Activated T-cell treated with anti-CD3 and anti-CD28 coated beads for 48 hours (primary cell): ENCODE measurements at places on chromosomes 5 and 9.

DNA sequence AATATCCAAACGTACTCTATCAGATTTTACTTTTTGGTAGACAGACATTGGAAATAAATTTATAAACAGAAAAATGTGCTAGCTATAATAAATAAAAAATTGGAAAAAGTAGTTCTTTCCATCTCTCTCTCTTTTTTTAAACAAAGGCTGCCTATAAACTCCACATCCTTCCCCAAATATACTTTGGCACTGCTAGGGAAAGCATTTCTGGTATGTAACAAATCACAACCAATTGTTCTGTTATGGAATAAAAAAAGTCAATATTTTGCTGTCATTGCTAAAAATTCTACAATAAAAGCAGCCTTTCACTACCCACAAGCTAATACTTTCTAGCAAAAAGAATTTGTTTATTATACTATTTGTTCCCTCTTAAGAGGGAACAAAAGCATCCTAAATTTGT lies 169.2 kb upstream of the TARS1 start:
- no peak for DNase-seq

- DNase-seq, result no peak
These were observed 12.1 kb upstream of the LAMC3 start for GRCh38 chr9:130996676-130997394.

- DNase-seq, result no peak
These were observed 19.5 kb upstream of the DUSP1 start for GRCh38 chr5:172790496-172790889.

DNA sequence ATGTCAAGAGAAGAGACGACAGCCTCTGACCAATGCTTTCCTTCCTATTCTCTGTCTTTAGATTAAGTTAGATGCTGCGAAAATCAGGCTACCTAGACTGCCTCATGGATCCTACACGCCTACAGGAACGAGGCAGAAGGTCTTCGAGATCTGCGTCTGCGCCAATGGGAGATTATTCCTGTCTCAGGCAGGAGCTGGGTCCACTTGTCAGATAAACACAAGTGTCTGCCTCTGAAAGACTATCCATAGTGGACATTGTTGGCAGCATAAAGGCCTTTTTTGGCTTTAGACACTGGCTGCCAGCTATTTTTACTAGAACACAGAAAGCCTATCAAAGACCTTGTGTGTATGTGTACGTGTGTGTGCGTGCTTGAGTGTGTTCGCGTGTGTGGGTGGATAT lies 90.9 kb upstream of the PPP1R2B start:
- no peak for DNase-seq

- no peak for DNase-seq
These were observed 4.9 kb upstream of the LHX2 start for GRCh38 chr9:124006448-124007361.

DNA sequence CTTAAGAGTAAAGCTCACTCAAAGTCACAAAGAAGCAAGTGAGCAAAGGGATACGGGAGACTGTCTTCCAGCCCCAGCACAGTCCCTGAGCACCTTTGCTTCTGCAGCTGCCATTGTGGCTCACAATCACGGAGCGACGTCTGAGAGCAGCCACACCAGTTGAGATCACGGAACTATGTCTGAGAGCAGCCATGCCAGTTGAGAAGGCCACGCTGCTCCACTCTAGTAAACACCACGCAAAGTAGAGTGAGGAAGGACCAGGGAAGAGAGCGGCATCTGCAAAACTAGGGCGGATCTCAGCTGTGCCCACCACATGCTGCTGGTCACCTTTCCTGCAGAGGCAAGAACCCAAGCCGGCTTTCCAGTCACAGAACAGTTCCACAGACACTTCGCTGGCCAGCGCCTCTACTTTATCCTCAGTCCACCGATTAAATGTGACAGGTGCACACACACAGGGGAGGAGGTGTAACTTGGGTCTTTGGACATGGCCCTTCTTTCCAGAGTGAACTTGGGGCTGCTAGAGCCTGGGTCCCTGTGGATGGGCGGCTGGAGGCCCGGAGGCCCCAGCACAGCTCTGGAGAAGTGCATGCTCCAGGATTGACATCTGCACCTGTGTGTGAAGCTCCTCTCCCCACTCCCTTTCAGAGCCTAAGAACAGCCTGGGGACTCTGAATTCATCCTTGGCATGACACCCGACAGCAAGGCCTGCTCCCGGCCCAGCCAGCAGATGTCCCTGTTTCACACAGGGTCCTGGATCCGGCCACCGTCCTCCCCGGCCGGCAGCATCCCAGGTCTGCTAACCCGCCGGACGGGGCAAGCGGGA lies 324.9 kb upstream of the IRX4 start:
- DNase-seq, result no peak

DNA sequence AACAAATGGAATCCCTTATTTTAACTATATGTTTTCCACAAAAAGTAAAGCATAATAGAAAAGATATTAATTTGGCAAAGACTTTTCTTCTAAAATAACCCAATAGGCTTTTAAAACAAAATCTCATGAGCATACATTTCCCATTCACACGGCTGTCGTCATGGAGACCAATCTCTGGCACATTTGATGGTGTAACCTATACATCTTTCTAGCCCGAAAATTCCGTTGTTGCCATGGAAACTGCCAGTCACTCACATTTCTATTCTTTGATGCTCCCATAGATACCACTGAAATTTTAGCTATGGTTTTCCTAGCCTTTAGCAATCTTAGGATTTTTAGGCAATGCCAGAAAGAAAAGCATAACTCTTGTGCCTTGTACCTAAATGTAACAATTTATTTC lies 262.9 kb upstream of the TRPM3 start:
- no peak for DNase-seq

DNA sequence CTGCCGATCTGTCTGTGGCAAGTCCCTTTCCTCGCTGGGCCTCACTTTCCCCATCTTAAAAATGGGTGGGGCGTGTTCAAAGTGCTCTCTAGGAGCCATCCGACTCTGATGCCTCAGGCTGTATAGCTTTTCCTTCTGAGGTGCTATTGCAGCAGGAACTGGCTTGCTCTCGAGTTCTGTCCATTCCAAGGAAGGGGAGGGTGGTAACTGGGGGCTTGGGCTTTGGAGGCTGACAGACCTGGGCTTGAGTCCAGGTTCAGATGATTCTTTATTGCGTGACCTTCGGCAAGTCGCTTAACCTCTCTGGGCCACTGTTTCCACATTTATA lies 139.5 kb downstream of the RGS3 start:
- no peak for DNase-seq
